Stimulated activated CD4-positive, alpha-beta T cell treated with anti-CD3 and anti-CD28 coated beads, Interleukin-15, amount 100 ng/mL, for 1 hour (primary cell): ENCODE measurements at places on chromosomes 16 and 17.

DNA sequence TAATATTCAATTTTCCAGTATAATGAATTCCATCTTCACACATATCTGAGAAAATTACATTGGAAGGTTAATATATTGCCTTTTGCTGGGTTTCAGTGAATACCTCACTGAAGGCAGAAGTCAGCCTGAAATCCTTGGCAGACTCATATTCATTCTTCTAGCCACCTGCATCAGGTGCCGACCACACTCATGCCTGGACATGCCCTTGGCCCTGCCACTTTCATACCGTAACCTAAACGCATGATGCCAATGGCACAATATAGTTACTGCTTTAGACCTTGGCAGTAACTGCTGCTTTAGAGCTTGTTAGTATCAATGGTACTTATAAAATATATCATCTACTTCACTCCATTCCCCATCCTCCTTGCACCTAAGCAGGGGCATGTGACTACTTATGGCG lies 817.6 kb upstream of the CDH8 start:
- DNase-seq = no peak

DNA sequence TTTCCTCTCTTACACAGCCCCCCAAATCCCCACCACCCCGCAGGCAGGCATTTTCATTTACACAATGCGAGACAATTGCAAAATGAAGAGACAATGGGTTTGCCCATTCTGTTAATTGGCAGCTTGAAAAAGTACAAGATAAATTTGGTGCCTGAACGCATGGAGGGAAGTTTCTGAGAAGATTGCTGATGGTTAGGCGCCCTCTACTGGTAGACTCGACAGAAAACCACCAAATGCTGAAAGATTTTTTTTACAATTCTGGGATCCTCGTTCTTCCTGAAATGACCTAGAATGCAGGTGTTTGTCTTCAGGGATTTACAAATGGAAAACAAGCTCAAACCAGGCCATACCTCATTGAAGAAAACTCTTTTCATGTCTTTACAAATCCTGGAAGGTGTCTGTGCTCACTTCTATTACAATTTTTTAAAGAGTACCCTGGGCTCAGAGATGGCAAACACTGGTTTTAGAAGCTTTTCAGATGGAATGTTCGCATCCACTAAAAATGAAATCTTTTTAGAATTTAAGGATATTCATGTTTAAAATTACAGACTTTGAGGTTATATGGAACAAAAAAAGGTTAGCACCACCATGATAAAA lies 338.5 kb downstream of the PMP22 start:
- no peak for DNase-seq

DNA sequence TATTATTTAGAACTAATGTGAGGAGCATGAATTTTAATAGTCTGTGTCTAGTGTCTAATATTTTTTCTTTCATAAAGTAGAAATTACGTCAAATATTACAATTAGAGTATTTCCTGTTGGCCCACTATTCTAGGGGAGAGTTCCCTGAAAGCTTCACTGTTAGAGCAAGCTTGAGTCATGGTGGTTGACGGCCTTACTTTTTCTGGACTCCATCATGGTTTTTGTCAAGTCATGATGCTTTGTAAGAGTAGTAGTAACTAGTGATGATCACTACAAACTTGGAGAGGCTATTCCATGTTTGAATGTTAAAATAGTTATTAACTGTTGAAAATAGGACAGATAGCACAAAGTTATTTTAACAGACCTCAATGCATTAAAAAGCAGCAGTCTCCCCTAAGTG lies 1.7 kb downstream of the PSMD11 start:
- DNase-seq = no peak

GRCh38 chr16:56932721-56933619 lies 1.0 kb downstream of the HERPUD1 start:
- no peak for DNase-seq

DNA sequence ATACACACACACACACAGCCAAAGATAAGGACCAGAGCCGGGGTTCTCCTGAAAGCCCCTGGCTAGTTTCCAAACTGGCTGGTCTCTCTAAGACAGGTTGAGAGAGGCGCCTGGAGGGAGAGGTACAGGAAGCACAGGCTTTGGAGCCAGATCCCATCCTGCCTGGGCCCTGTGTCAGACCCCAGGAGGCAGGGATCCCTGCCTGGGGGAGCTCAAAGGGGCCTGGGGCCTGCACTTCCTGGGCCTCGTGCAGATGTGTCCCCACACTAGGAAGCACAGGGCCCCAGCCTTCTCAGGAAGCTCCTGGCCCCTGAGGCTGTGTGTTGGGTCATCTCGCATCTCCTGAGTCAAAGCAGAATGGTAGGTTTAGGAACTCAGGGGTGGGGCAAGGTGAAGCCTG lies 16.0 kb downstream of the SLC5A10 start:
- no peak for DNase-seq

DNA sequence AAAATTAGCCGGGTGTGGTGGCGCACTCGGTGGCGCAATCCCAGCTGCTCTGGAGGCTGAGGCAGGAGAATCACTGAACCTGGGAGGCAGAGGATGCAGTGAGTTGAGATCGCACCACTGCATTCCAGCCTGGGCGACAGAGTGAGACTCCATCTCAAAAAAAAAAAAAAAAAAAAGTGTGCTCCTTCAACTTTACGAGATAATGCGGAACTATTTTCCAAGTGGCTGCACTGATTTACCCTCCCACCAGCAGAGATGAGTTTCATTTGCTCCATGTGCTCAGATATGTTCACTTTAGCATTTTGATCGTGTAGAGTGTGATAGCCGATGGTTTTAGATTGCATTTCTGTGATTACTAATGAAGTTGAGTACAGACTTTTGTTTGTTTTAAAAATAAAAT lies 20.0 kb upstream of the LASP1NB start:
- DNase-seq = no peak

DNA sequence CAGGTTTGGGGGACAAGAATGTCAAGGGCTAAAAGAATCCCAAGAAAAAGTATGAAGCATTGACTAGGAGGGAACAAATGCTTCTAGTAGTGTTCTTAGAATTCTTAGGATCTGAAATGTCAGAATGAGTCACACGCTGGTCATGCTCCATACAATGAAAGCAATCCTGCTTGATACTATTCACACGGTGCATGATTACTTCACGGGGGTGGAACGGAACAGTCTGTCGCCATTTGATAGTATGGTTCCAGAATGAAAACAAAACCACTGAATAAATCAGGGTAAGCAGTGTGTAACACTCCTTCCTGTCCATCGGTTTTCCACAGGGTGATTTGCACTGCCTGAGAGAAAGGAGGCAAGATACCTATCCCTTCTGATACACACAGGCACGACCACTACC lies 22.9 kb upstream of the YWHAE start:
- DNase-seq = no peak

DNA sequence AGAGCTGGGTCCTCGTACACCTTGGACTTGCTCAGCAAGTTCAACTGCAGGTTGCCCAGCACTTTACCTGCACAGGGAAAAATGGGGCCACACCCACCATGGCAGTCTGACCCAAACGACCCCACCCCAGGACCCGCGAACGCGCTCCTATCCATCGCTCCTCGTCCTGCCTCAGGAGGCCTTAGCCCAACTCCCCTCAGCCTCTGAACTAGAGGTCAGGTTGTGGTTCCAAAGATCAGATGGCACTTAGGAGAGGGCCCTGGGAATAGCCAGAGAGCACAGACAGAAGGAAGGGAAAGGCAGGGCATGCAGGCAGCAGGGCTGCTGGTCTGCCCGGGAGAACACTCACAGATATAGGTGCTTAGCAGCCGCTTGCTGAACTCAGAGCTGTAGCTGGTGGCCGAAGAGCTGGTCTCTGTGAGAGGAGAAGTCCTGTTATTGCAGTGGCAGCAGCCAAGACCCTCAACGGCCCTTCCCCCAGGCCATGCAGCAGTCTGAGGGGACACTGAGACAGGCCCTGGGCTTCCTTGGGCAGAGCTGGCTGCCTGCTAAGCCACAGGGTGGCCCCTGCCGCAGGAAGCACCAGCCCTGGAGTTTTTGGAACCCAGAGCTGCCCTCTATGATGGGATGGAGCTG lies 6.9 kb downstream of the ZACN start:
- no peak for DNase-seq

DNA sequence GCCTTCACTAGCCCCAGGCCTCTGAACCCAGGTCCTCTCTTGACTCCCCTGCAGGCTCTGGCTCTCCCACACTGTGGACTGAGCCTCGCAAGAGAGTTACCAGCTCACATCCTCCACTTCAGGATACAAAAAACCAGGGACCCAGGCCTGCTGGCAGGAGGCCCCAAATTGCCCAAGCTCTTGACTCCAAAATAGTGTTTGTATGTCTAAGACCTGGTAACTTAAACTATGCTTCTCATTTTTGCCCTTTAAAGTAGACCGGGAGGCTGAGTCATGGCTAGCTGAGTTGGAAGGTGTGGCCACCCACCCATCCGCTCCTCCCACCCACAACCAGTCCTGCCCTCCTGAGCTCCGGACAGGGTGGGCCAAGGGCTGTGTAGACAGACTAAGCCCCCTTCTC lies 250.0 kb downstream of the SOX9 start:
- DNase-seq = no peak

GRCh38 chr16:22315979-22316378 lies 18.8 kb downstream of the POLR3E start:
- no peak for DNase-seq

- DNase-seq = no peak
These were observed 50.0 kb downstream of the NUP93 start for GRCh38 chr16:56779906-56780305.

GRCh38 chr17:32746698-32747097 lies 130.2 kb downstream of the MYO1D start:
- no peak for DNase-seq

- no peak for DNase-seq
These were observed 911 bp downstream of the ARL16 start for GRCh38 chr17:81682565-81683207.

DNA sequence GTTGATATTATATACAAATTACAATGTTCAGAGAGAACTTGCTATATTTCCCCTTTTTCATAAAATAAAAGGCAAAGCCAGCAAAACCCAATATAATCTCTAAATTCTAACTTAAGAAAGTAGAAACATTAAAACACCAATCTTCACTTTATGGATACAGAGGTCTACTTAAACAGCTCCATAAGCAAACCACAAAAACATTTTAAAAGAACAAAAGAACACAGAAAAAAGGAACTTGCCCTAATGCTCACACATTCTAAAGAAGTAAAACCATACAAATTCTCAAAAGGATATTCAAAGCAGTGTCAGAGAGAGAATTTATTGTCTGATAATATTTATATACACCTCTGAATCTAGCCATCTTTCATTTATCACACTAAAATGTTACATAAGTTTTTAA lies 606 bp downstream of the ABCA10 start:
- no peak for DNase-seq

DNA sequence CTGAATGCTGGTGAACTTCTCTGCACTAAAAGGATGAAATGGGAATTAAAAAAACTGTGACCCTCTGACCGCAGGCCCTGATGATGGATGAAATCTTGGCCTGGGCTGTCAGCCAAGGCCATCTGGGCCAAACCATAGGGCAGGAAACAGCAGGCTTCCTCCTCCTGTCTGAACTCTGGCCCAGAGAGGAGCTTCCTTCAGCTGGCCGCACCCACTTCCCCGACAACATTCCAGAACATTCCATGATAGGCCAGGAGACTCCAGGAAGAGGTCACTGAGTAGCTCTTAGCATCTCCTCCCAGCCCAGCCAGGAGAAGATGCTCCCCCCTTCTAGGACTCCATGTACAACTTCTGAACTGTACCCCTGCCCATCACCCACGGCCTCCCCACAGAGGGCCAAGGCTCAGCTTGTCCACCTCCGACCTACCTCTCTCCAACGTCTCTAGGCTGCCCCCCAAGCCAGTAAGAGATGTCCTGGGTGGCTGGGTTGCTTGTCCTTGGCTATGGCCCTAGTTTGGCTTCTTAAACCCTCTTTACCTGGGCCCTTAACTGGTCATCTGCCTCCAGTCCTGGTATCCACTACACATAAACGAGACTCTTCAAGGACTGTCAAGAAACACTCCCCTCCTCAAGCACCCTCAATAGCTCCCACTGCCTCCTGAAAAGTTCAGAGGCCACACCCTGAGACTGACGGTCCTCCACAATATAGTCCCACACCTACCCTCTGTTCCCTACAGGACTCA lies 1.7 kb downstream of the RPH3AL start:
- no peak for DNase-seq

DNA sequence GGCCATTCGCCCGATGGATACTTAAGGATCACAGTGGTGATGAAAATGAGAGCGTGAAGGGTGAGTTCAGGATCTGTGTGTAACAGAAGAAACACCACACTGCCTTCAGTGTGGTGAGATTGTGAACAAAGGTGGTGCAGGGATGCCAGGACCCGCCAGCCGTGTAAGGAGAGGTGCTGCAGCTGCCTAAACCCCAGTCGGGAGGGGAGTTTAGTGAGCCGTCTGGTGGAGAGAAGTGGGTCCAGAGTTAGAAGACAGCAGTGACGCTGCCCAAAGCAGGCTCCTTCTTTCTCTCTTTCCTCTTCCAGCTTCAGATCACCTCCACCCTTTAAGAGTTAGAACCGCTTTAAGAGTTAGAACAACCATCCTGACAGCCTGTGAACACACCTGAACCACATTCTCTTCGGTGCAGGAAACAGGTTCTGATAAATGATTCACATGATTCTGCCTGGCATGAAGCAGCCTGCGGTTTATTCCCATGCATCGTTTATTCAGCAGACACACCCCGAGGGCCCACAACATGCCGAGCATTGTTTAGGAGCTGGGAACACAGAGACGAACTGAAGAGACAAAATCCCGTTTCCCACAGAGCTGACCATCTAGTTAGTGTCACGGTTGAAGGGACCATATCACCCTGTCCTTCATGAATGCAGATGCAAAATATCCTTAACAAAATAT lies 84.0 kb upstream of the DNAH17 start:
- no peak for DNase-seq

DNA sequence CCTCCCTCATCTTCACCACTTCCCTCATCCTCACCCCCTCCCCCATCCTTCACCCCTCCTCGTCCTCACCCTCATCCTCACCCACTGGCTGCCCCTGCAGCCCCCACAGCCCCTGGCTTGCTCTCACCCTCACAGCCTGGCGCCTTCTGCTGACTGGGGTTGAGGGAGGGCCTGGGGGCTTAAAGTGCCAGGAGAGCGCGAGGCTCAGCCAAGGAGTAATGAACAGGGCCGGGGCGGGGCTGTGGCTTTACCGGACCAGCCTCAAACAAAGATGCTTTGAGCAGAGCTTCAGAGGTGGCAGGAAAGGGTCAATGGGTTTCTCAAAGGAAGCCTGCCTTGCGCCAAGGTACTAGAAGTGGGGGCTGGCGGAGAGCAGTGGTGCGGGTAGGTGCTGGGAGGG lies at the start of gene PRSS33:
PRSS33 (minus strand) TSS at position 155 of the 400 bp plus-strand sequence. CDS start 1,013 bp downstream, outside the sequence.
- DNase-seq = no peak

DNA sequence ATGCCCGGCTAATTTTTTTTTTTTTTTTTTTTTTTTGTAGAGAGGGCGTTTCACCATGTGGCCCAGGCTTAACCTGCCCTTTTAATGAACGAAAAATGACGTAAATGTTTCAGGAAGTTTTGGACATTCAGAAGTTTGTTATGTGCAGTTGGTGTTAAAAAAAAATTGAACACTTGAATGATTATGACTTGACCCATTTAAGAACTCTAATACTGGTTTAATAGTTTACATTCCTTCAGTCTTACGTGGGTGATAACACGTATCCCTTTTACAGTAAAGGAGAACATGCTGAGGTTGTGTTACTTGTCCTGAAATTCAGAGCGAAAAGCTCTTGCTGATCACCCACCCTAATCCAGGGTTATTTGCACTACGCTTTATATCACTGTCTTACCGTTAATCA lies 1.7 kb downstream of the MLYCD start:
- DNase-seq = no peak
